ENCODE measurements at places on chromosomes 3 and 15.

DNA sequence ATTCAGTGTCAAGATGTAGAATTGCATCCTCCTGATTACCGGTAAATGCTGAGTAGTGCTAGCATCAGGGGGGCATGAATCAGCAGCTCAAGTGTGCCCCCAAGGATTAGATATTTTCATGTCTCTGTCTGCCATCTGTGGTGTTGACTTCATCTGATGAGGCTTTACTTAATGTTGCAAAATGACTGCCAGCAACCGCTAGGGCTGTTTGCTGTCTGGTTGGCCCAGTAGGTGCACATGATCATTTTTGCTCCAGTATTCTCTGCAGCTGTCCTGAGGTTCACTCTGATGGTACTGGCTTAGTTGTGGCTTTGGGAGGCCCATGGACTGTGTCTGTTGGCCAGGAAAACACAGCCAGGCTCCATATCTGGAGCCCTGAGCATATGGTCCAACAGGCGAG, 316.4 kb downstream of the SOX2 start:
- no peak for DNase-seq

- no peak for DNase-seq
Observed at GRCh38 chr3:18988614-18989229, 159.6 kb upstream of the KCNH8 start.

- DNase-seq = no peak
Observed at GRCh38 chr15:79858469-79858868, 38.3 kb downstream of the MTHFS start.

- peak; percentile 96 for DNase-seq
Observed at GRCh38 chr15:74179101-74179841, 5.8 kb downstream of the ISLR start.

DNA sequence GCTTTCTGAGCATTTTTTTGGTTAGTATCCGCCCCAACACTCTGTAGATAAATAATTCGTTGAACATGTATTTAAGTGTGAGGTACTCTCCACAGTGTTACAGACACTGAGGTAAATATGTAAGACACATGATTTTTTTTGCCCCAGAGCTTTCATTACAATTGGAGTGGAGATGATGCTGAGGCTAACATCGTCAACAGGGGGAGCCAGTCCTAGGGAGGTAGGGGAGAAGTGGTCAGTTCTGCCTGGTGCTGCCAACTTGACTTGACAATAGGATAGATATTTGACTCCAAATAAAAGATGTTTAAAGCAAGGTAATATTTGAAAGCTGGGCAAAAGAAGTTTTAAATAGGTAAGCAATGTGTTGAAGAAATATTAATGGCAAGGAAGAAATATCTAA, 295.7 kb downstream of the UNC13C start:
- no peak for DNase-seq

DNA sequence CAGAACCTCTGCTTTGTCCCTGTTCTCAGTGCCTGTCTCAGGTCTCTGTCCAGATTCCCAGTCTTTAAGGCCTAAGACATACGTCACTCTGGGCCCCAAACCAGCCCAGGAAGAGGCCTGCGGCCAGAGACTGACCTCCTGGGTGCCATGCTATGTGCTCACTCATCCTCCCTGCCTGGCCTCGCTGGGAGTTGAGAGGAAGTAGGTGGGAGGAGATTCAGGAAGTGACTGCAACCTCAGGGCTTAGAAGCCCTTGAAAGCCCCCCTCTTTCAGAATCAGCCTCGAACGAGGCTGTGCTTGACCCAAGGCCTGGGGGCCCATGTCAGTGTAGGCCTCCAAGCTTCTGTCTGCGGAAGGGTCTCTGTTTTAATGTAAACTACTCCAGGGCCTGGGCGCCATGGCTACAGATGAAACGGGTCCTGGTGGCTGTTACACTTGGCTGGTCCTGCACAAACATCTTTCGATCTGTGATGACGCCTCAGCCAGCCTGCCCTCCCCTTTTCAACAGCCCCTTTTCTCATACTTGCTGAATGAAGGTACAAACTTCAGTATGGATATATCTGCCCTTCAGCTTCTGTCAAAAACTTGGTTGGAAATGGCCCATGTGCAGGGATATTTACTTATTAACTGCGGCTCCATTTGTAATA, 11.7 kb downstream of the RASGRF1 start:
- DNase-seq = no peak

- peak; percentile 14 for DNase-seq
Observed at GRCh38 chr3:46266598-46266997, 24.3 kb downstream of the CCR3 start.

- DNase-seq = no peak
Observed at GRCh38 chr3:20037255-20037996, 2.8 kb upstream of the KAT2B start.

GRCh38 chr3:187370051-187370450, 1.9 kb downstream of the RTP4 start:
- no peak for DNase-seq

DNA sequence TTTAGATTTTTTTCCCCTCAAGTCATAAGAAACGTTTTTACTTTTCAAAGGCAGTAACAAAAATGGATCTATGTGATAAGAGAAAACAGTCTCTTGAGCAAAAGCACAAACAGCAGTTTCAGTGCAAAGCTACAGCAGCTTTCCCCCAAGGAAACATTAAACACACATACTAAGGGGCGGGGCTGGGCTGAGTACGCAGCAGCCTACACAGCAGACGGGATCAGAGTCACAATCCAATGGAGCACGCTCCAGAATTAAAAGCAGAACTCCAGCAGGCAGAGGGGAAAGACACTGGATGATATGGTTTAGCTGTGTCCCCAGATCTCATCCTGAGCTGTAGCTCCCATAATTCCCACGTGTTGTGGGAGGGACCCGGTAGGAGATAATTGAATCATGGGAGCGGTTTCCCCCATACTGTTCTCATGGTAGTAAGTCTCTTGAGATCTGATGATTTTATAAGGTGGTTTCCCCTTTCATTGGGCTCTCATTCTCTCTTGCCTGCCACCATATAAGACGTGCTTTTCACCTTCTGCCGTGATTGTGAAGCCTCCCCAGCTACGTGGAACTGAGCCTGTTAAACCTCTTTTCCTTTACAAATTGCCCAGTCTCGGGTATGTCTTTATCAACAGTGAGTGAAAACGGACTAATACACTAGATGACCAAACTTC, 116.2 kb upstream of the SLCO3A1 start:
- no peak for DNase-seq

- no peak for DNase-seq
Observed at GRCh38 chr3:79491029-79491641, 276.7 kb downstream of the ROBO1 start.

DNA sequence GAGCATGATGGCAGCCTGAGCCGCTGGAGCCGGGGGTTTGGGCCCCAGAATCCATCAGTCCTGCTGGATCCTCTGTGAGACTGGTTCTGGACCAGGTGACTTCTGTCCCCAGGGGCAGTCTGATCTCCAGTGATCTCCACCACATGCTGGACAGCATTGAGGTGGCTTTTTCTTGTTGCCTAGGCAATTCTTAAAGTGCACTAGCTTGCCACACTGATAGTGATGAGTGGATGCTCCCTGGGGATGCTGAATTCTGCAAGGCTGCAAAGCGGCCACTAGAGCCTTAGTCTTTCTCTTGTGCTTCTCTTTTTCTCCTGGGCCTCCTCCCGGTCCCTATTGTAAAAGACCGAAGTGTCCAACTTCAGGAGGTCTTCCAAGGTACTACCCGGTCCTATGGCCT, 70.4 kb upstream of the ATP11B start:
- peak; percentile 20 for DNase-seq

DNA sequence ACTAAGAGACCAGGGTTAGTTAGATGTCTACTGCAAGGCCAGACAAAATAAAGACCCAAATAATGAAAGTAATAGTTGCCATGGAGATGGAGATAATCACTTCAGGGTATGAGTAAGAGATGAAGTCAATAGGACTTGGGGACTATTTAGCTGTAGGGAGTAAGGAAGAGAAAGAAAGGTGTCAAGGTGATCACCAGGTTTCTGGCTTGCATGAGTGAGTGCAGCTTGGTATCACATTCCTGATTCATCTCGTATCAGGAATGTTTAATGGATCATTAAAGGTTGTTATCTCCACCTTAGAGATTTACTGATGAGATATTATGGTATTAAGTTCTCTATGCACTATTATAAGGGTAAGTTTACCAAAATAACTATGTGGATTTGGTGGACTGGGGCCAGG, 357.4 kb upstream of the ATP11B start:
- no peak for DNase-seq

GRCh38 chr15:86840996-86841395, 761.3 kb downstream of the AGBL1 start:
- DNase-seq = no peak

GRCh38 chr15:90203473-90203872, 2.3 kb downstream of the SEMA4B start:
- no peak for DNase-seq

DNA sequence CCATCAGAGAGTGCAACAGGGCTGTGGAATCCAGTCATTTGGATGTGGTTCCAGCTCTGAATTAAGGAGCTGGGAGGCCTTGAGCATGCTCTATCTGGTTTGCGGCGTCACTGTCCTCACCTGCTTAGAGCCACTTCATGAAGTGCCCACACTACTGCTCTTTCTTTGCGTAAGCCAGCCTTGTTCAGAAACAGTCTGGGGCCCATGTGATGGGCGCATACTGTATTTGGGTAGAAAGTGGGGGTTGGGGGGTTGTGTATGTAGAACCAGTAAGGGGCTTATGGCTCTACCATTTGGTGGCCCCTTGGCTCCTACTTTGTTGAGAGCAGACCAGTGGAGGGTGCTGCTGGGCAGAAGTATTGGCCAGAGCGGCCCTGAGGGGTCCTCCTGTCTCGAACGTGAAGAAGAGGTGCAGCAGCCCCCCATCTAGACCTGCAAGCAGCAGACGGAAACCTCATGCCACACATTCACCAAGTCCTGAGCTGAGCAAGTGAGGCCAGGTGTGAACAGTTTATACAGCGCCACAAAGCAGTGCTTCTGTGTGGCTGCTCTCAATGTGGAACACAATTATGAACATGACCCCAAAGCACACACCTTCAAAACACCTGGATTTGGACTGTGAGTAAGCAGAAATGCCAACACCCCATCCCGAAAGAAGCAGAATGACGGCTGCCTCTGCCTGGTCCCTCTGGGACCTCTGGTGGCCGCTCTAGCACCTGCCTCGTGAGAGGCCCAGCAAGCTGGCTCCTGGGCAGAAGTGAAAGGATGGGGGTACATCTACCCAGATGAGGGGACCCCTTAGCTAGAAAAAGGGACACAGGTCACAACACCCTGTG, 26.6 kb downstream of the SRPRB start:
- no peak for DNase-seq

DNA sequence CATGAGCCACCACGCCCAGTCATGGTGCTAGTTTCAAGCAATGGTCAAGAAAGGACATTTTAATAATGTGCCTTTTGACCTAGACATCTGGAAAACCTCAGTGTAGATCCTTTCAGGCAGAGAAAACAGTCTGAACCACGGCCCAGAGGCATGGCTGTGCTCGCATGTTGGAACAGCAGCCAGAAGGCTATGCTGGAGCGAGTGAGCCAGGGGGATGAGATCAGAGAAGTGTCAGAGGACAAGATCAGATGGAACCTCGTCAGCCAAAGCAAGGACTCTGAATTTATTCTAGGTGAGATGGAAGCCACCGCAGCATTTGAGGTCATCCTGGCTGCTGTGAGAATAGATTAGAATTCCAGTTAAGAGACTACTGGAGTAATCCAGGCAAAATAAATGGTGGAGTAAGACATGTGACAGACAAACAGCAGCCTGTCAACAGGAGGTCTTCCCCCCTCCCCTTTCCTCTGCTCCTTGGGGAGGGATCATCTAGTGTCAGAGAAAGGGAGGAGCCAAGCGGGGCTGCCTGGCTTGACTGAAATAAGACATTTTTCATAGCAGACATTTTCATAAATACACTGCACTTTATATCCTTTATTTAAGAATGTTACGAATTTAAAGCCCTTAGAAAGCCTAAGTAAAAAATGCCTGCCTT, 40.4 kb upstream of the ACKR4 start:
- DNase-seq = peak; percentile 35

DNA sequence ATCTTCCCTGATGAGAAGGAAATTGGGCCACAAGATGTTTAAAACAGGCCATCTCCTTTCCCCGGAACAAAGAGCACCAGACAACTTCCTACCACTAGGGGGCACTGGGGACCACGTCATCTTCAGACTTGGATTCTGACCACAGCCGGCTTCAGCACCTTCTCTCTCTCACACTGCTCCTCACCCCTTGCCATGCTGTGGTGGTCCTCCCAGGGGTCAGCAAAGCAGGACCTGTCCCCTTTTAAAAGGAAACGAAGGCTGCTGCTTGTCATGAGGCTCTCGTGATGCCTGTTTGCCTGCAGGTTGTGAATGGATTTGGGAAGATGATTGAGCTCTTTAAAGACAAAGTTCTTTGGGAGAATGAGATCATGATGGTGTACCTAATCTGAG, 16.2 kb downstream of the RFT1 start:
- peak; percentile 91 for DNase-seq

GRCh38 chr3:77699125-77699691, 659.3 kb downstream of the ROBO2 start:
- DNase-seq = no peak

DNA sequence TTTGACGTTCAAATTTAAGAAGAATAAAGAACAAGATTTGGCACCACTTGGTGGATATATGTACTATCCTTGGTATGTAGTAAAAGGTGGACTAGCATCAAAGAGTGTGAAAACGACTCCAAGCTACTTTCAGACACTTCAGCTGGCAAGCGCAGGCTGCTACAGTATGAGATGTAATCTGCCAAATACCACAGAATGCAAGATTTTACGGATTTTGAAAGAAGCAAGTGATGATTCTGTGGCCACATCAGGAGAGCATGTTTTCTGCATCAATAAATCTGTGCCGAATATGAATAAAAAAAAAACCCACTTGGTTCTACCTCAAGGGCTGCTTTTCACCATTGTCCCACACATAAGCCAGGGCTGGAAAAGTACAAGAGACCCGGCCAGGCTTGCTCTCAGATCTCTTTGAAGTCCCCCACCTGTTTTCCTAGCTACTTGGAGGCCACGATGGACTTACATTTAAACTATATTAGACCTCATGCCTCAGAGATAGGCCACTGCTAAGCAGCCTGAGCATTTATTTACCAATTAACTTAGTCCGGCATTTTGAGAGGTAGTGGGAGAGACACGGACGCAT, 37.4 kb downstream of the MYO1E start:
- no peak for DNase-seq

DNA sequence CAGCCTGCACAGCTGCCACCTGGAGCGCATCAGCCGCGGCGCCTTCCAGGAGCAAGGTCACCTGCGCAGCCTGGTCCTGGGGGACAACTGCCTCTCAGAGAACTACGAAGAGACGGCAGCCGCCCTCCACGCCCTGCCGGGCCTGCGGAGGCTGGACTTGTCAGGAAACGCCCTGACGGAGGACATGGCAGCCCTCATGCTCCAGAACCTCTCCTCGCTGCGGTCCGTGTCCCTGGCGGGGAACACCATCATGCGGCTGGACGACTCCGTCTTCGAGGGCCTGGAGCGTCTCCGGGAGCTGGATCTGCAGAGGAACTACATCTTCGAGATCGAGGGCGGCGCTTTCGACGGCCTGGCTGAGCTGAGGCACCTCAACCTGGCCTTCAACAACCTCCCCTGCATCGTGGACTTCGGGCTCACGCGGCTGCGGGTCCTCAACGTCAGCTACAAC, 20.4 kb downstream of the NRROS start:
- DNase-seq = no peak

GRCh38 chr3:20310629-20311028, 124.6 kb upstream of the SGO1 start:
- no peak for DNase-seq

GRCh38 chr15:27293607-27294006, 322.6 kb downstream of the GABRG3 start:
- no peak for DNase-seq

- DNase-seq = no peak
Observed at GRCh38 chr15:100595964-100596363, 6.0 kb downstream of the LINS1 start.
